ENCODE measurements at places on chromosomes 3 and 15.
A peak's percentile ranks its signal among the peaks of the same experiment; 100 is the strongest.

- no peak overlapping the region for H3K27ac ChIP-seq
- no peak overlapping the region for H3K4me3 ChIP-seq
- no peaks in the 10 kb centered on the region for H3K36me3 ChIP-seq
- H3K27me3 ChIP-seq, result peaks cover 21% of the 10 kb centered on the region
- no peak for DNase-seq
- no peaks in the 10 kb centered on the region for H3K4me1 ChIP-seq
Observed at GRCh38 chr15:66721020-66721419, 19.0 kb downstream of the SMAD6 start.

- peaks cover 6% of the 10 kb centered on the region for H3K36me3 ChIP-seq
- no peak for DNase-seq
- H3K27ac ChIP-seq, result no peak overlapping the region
- H3K4me3 ChIP-seq, result no peak overlapping the region
- no peaks in the 10 kb centered on the region for H3K27me3 ChIP-seq
Observed at GRCh38 chr3:40278791-40279190, 30.7 kb upstream of the EIF1B start.

DNA sequence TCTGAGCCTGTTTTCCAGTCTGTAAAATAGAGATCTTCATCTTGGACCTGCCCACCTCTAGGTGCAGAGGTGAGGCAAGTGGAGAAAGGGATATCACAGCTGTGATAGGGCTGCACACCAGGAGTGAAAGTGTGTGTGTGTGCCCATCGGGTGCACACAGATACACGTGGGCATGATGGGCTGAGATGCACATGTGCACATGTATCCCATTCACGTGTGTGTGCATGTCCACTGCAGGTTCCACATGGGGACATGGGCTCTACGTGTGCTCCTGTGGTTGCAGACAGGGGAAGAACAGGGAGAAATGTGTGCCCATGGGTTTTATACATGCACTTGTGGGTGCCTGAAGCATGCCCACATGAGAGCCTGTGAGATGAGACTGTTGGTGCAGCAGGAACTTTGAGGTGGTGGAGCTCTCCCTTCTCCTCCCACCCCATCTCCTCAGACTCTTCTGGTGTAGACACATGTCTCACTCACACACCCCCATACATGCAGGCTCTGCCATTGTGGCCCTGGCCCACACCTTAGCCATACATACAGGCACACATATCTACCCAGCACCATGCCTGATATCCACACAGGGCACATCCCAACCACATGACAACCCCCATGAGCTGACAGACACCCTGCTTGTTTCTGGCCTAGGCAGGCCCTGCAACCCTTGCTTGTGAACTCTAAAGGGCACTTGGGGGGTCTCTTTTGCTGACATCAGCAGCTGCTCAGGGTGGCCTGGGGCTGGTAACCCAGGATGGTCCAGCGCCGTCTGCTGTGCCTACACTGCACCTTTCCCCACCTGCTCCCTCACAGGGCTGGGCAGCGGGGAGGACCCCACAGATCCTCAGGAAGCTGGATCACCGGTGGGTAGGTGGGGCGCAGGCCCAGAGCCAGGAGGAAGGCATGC, 57.7 kb upstream of the TMEM115 start:
- peaks cover 9% of the 10 kb centered on the region for H3K27me3 ChIP-seq
- H3K27ac ChIP-seq, result no peak overlapping the region
- H3K4me1 ChIP-seq, result no peaks in the 10 kb centered on the region
- DNase-seq, result no peak
- H3K4me3 ChIP-seq, result no peak overlapping the region
- H3K36me3 ChIP-seq, result no peaks in the 10 kb centered on the region

DNA sequence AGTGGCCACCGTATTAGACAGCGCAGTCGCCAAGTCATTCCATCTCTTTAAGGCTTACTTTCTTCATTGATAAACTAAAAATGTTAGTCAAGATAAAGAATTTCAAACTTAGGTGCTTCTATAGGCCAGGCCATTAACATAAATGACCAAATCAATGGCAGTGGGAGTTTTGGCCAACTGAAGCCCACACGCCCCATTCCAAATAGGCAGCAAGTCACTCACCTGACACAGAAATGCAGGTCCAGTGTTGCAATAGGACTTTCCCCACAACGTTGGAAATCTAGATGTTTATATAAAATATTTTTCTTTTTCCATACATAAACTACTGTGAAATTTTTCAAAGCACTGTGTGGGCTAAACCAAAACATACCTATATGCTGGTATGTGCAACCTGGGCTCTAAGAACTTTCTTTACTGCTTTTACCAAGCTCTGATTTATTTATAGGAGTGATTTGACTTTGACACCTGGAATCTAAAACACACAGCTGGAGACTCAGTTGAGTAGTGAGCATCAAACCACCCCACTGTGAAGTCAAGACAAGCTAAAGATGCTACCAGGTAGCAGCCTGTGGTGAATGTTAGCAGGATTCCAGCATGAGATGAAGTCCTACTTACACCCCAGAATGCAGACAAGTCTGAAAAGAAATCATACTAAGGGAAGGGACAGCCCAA, 15.1 kb downstream of the GOLIM4 start:
- DNase-seq, result no peak
- H3K4me3 ChIP-seq, result no peak overlapping the region
- peaks cover 16% of the 10 kb centered on the region for H3K4me1 ChIP-seq
- H3K27me3 ChIP-seq, result no peaks in the 10 kb centered on the region

DNA sequence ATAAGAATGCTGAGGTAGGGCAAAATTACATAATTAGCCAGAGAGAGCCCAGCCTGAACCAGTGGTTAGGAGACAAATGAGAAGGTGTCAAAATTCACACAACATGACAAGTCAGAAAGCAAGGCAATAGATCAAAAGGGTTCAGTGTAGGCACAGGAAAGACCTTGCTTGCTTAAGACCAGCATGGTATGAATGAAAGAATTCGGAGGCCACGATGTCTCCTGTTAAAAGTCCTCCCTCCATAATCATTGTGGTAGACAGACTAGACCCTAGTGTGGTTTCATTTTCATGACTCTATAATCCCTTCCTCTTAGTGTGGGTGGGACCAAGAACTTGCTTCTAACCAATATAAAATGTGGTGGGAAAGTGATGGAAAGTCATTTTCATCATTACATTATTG, 98.7 kb upstream of the ANKRD28 start:
- H3K4me1 ChIP-seq, result peaks cover 4% of the 10 kb centered on the region
- H3K36me3 ChIP-seq, result peaks cover 4% of the 10 kb centered on the region
- no peak overlapping the region for H3K4me3 ChIP-seq
- H3K27me3 ChIP-seq, result no peaks in the 10 kb centered on the region
- no peak for DNase-seq

- DNase-seq, result no peak
- H3K36me3 ChIP-seq, result no peaks in the 10 kb centered on the region
- H3K4me3 ChIP-seq, result no peak overlapping the region
- no peak overlapping the region for H3K27ac ChIP-seq
- H3K27me3 ChIP-seq, result peaks cover 11% of the 10 kb centered on the region
- H3K4me1 ChIP-seq, result no peaks in the 10 kb centered on the region
Observed at GRCh38 chr15:45102226-45102625, 11.7 kb downstream of the DUOX2 start.

DNA sequence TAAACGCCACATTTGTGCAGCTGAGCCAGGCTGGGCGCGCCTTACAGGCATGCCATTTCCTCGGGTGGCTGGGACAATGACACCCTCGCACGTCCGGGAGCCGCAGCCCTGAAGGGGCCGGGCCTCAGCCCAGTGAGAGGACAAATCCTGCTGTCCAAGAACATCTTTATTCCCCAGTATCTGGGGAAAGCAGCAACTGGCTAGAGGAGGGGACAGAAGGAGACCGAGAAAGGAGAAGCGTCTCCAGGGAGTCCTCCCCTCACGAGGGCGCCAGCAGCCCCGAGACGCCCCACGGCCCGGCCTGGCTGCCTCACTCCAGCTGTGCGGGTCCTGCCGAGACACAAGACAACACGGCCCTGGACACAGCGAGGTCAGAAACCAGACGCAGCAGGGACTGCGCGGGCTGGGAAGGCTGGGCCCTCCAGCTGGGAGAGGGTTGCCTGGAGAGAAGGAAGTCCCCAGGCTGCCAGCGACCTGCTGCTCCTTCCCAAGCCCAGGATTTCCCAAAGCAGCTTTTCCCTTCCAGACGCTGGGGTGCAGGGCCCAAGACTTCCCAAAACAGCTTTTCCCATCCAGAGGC, 130.2 kb downstream of the CHSY1 start:
- no peaks in the 10 kb centered on the region for H3K27me3 ChIP-seq
- peak overlapping the region; percentile 41 for H3K27ac ChIP-seq
- no peaks in the 10 kb centered on the region for H3K36me3 ChIP-seq
- DNase-seq, result peak; percentile 37
- peak overlapping the region; percentile 54 for H3K4me3 ChIP-seq
- H3K4me1 ChIP-seq, result peaks cover 31% of the 10 kb centered on the region

DNA sequence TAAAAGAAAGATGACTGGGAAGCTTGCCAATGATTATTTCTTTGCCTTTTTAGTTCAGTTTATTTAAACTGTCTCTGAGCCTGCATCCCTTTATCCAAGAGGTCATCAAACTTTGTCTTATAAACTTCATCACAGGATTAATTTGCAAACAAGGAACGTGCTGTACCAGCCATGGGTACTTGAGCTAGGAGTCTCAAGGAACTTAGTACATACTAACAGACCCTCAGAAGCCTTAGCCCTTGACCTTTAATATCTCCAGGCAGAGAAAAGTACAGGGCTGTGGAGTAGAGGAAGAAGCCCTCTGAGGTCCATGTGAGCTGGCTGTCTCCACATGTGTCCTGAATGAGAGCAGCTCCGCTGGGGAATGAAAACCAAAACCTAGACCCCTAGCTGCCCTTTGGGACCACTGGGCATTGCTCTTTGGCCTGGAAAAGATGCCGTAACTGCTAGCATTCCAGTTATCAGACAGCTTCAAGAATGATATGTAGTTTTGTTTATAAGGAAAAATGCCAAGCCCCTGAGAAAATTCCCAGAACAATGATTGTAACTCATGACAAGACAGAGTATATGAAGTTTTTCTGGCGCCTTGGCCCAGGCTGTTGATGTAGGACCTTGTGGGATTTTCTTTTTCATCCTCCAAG, 92.1 kb downstream of the ASB7 start:
- no peak overlapping the region for H3K4me3 ChIP-seq
- peaks cover 2% of the 10 kb centered on the region for H3K36me3 ChIP-seq
- H3K4me1 ChIP-seq, result no peaks in the 10 kb centered on the region
- DNase-seq, result no peak

DNA sequence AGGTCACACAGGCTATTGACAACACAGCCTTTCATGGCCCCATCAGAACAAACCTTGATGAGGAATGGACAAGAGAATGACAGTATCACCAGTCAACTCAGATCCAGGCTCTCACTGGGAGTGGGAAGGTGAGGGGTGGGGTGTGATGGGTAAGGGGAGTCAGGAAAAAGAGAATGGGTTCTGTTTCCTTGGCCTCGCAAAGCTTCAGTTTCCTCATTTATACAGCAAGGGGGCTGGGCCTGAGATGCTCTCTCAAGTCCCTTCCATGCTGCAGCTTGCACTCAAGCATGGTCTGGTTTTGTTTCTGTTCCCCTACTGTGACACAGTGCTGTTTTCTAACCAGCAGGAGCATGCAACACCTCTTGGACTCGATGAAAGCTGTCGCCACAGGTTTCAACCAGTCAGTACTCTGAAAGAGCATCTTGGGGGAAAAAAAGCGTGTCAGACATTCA, 65.7 kb upstream of the IL12A start:
- peak overlapping the region; percentile 92 for H3K27ac ChIP-seq
- DNase-seq, result peak; percentile 25
- H3K4me3 ChIP-seq, result peak overlapping the region; percentile 73

DNA sequence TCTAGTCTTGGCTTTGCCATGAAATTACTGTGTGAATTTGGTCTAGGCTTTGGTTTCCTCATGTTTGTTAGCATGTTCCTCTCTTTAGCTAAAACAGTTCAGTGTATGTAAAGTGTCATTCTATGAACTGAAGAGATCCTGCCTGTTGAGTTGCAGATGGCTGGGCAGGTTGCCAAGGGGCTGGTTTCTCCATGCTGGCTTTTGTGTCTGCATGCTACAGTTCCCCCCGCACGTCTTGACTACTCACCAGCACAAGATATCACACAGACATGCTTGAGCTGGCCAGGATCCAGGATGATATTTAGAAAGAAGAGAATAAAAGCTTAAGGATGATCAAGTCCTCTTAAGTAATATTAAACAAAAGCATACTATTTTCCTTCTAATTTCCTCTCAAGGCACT, 90.2 kb downstream of the CERS3 start:
- no peaks in the 10 kb centered on the region for H3K4me1 ChIP-seq
- H3K36me3 ChIP-seq, result no peaks in the 10 kb centered on the region
- peaks cover 2% of the 10 kb centered on the region for H3K27me3 ChIP-seq
- H3K4me3 ChIP-seq, result no peak overlapping the region
- no peak overlapping the region for H3K27ac ChIP-seq

DNA sequence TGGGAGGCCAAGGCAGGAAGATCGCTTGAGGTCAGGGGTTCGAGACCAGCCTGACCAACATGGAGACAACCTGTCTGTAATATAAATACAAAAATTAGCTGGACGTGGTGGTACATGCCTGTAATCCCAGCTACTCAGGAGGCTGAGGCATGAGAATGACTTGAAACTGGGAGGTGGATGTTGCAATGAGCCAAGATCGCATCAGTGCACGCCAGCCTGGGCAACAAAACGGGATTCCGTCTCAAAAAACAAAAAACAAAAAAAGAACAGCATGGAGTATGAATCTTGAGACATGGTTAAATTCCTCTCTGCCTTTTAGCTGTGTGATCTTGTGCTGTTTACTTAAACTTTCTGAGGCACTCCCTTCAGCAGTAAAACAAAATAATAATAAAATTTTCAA, 244.9 kb downstream of the FGF12 start:
- H3K27me3 ChIP-seq, result peaks cover 9% of the 10 kb centered on the region
- H3K36me3 ChIP-seq, result no peaks in the 10 kb centered on the region
- no peak for DNase-seq

- no peak for DNase-seq
- H3K27ac ChIP-seq, result no peak overlapping the region
- H3K4me1 ChIP-seq, result peaks cover 47% of the 10 kb centered on the region
- no peaks in the 10 kb centered on the region for H3K27me3 ChIP-seq
- H3K4me3 ChIP-seq, result no peak overlapping the region
Observed at GRCh38 chr3:177107461-177108239, 89.6 kb downstream of the TBL1XR1 start.

GRCh38 chr3:105798381-105798934, 70.4 kb downstream of the CBLB start:
- H3K36me3 ChIP-seq, result no peaks in the 10 kb centered on the region
- no peaks in the 10 kb centered on the region for H3K27me3 ChIP-seq
- peak overlapping the region; percentile 50 for H3K4me3 ChIP-seq
- H3K4me1 ChIP-seq, result peaks cover 42% of the 10 kb centered on the region
- DNase-seq, result peak; percentile 28
- H3K27ac ChIP-seq, result peak overlapping the region; percentile 26

Measured in memory B cell (primary cell).